ENCODE measurements at places on chromosomes 11 and 22.

DNA sequence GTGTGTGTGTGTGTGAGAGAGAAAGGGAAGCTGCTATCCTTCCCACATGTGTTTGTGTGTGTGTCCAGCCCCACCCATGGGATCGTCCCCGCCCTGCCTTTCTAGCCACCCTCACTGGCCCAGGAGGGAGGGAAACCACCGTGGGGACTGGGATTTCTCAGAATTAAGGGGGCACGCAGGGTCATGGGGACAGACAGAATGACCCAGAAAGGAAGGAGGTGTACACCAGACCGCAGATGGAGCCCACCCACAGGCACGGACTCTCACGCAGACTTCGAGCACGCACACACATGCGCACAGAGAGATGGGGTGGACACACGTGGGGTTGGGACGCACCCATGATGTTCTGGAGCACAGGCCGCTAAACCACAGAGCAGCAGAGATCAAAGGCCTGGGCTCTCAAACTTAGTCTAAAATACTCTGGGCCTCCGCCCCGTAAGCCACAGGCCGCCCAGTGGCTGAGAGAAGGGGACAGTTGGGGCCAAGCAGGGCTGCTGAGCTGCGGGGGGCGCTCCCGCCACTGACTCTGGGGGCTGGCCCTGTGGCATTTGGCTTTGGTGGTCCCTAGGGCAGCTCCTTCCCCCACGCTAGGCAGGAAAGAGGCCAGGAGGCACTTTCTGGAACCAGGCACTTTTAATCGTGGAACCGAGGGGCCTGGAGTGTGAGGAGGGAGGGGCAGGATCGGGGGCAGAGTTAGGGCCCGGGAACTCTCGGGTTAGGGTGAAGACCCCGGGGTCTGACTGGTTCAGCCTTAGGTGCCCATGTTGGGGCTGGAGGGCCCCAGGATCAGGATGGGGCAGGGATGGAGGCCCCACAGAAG, 1.5 kb downstream of the IFITM5 start:
- no peak for DNase-seq

DNA sequence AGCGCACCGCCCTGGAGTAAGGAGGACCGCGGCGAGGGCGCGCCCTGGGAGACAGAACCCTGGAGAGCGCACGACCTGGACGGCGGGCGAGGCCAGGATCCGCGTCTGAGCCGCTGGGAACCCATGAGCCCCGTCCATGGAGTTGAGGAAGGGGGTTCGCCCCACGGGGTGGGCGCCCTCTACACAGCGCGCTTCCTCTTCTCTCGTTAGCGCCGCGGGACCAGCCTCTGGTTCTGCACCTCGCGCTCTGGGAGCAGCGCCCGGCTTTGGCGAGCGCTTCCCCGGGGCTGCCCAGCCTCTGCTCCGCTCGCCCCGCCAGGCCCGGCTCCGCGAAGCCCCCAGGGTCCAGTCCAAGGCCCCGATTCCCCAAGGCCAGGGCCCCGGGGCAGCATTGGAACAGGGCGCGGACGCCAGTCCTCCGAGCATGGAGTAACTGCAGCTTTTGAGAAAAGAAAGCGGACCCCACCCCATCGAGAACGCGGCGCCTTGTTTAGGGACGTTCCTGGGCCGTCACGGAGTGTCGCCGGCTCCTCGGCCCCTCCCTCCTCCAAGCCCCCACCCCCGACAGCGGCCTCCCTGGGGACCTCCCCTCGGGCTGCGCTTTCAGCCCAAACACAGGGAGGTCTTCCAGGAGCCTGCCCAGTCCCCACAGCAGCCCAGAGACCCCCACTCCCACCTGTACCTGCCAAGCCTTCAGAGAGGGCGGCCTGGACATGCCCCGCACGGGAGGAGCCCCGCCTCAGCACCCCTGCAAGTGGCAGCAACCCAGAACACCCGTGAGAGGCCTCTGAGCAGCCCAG, 56.2 kb downstream of the BRD1 start:
- no peak for DNase-seq

- no peak for DNase-seq
These were observed 10.0 kb downstream of the RHBDD3 start for GRCh38 chr22:29257751-29258181.

- DNase-seq: peak; percentile 23
These were observed 108.4 kb downstream of the MED15 start for GRCh38 chr22:20615533-20616450.

DNA sequence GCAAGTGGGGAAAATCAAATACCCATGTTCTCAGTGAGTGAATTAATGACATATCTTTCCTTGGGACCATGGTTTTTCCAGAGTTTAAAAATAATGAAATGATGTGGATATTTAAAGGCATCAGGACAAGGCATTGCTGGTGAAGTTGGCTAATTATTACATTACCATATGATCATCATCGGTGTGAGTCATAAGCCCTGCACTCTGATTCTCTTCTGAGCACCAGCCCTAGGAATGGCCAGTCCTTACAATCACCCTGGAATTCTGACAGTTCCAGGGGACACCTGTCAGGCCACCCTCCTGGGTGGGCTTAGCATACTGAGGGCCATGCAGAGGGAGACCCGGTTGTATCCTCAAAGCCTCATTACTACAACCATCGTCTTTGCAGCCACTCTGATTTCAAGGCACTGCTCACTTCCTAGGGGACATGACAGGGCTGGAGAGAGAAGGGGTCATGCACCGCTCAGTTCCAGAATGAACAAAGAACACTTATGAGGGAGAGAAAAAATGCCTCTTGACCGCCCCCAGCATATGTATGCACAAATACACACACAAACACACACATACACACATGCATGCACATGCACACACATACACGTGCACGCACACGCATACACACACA, 365.0 kb downstream of the MIAT start:
- no peak for DNase-seq

GRCh38 chr11:102482433-102482832, 29.9 kb upstream of the TMEM123 start:
- DNase-seq: peak; percentile 45

DNA sequence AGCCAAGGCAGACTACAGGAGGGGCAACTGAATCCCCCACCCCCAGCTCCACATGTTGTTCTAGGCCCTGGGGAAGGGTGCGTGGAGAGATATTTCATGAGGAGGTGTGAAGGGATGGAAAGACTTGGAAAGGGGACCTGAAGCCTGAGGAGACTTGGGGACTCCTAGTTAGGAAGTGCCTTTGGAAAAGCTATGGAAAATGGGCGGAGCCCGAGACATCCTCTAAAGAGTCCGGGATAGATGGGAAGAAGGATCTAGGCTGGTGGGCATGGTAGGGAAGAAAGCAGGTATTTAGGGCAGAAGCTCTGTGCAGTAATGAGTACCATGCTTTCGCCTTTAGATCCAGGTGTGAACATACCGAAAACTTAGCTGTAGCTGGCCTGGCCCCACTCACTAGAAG, 15.0 kb upstream of the CYP2R1 start:
- no peak for DNase-seq

GRCh38 chr11:86152006-86152862, 83.3 kb upstream of the PICALM start:
- DNase-seq: peak; percentile 82

DNA sequence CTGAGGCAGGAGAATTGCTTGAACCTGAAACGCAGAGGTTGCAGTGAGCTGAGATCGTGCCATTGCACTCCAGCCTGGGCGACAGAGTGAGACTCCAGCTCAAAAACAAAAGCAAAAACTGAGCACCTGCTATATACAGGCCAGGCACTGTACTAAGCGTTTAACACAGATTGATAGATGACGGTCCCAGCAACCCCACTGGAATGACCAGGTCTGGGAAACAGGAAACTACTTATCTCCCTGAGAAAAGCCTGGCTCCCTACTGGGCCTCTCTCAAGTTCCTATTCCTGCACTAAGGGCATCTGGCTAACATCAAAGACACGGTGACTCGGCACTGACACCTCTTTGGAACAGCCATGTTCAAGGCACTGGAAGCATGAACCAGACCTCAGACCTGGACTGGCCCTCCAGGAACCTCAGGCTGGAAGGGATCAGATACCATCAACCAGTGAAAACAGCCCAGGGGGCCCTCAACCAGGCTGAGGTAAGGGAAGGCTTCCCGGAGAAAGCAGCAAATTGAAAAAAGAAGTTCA, 16.6 kb downstream of the ARAP1 start:
- DNase-seq: peak; percentile 75

DNA sequence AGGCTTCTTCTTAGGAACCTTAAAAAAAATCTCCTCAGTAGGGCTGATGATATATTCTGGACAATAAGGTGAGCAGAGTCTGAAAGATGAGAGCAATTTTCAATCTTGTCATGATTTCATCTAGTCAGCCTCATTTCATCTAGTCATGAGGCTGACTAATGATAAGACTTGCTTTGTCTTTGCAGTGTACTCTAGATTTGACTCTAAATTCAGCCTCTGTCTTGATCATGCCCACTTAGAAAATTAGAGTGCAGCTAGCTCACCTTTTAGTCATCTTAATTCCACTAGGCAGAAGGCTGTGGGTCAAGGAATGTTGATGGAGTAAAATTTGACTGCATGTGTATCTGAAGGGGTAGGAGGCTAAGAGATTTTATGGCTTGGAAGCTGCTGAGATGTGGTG, 5.5 kb downstream of the EHF start:
- DNase-seq: no peak

DNA sequence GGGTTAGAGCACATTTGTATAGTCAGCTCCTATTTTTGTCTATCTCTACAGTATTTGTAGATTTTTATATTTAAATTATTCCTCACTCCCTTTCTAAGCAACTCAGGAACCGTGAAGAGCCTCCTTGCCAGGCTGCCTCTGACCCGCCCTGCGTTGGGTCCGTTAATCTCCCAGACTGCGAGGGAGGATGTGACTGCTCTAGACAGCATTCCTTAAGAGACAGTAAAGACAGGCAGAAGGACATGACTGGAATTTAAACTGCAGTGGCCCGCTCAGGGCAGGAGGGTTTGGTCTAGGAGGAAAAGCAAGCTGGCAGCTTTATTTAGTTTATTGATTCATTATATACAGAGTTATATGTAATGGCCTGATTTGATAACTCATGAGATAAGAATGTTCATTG, 413.7 kb downstream of the TMEM135 start:
- DNase-seq: peak; percentile 43

DNA sequence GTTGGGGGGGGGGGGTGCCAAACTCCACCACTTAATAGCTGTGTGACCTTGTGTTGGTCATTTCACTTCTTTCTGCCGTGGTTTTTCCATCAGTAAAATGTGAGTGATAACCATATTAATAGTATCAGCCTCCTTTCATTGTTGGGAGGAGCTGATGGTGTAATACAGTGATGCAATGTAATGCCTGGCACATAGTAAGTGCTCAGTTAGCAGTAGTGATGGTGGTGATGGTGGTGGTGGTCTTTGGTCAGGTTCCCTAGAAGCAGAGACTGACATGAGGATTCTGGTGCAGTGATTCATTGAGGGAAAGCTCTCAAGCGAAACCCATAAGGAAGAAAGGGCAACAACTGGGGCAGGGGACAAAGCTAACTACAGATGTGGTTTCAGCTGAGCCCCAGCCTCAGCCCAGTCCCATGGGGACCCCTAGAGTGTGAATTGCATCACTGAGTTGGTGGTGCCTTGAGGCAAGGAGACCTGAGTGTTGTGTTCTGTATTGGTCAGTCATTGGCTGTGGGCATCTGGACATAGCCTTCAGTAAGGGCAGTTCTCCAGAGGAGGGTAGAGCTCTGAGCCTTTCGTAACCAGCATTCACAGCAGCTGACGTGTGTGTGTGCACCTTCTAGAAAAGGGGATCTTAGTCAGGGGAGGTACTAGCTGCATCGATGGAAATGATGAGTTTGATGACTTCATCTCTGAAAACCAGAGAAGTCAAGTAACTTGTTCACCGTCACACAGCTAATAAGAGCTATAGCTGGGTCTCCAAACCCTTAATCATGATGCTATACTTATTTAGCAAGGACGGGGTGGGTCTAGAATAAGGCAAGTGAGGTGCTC, 93.6 kb upstream of the CRYBB3 start:
- peak; percentile 79 for DNase-seq

DNA sequence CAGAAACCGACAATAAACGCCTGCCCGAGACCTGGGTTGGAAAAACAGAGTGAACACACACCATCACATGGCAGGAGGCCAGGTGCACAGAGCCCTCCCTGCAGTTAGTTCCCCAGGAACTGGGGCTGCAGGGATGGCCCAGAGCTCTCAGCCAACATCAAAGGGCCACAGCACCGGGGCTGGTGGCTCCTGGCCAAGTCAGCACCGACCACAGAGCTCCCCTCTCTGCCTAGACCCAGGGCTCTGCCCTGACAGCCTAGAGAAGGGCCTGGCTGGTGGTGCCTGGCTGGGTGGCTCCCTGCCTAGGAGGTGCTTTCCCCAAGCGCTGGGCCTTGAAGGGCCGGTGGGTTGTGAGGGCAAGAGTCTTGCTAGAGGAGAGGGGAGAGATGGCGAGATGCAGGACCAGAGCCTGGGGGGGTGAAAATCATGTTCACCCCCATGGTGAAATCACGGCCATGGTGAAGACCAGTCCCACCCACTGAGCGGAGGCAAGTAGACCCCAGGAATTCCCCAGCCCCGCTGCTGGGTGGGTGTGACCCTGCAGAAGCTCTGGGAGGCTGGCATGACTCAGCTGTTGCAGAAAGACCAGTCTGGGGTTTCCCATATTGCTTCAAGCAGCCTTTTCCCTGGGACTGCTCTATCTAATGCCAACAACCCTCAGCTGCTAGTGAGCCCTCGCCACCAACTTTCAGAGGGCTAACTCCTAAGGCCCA, 7.2 kb upstream of the BID start:
- peak; percentile 70 for DNase-seq

DNA sequence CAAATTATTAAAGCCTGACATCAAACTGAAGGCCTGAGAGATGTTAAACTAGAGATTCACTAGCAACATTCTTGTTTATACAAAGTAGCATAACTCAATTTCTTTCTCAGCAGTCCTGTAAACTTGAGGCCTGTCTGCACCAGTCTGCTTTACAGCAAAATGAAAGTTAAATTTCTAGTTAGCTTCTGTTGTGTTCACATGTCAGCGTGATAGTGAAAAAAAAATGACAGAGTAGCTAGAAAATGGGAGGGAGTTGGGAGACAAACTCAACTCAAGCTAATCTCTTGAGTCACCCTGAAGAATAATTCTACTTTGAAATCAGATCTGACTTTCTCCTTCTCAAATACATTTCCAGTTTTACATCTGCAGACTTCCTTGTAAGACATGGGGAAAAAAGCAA, 6.5 kb downstream of the RBFOX2 start:
- peak; percentile 59 for DNase-seq
